Naive thymus-derived CD8-positive, alpha-beta T cell (primary cell): ENCODE measurements at places on chromosomes 2 and 18.

DNA sequence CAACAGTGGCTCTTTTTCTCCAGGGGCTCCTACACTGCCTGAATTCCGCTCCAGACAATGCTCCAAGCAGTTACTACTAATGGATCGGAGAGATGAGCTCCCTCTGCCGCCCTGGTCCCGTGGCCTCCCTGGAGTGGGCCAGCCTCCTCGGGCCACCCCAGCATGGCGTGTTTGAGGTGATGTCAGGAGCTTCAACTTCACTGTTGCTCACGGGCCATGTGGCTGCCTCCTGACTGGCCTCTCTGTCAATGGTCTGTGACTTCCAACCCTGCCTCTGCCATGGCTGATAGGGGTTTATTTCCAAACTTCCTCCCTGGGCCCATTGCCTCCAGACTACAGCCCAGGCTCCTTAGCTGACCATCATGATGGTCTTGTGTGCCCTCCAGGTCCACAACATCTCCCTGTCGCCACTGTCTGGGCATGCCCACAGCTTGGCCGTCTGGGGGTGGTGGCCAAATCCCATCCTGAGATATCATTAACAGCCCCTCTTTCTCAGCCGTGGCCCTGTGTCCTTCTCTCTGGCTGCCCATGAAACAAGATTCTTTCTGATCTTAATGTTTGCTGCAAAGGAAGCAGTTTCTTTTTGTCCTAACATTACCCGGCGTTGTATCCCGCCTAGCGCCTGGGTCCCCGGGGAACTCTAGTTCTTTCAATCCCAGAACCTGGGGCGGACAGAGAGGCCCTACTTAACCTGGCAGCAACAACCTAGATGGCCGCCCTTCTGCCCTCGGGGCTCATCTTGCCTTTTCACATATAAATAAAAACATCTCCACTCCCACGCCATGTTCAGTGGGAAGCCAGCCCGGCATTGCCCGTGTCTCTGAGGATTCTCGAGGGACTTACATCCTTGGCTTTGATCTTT, 38.1 kb downstream of the ATOH8 start:
- H3K27ac ChIP-seq, result no peak overlapping the region
- no peaks in the 10 kb centered on the region for H3K36me3 ChIP-seq
- H3K4me1 ChIP-seq, result no peaks in the 10 kb centered on the region
- no peak overlapping the region for H3K4me3 ChIP-seq

DNA sequence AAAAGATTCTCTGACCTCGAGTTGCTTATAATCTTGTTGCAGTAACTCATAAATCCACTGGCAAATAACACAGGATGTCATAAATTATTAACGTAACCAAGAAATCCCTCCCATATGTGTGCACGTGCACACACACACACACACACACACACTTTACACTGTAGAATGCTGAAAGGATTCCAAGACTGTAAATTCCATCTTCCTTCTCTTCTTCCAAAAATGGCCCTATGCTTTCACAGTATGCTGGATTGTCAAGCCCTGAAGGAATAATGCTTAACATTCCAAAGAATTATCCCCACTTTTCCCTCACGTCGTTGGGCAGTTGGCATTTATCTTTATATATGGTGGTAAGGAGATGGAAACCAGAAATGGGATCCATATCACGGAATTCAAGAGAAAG, 117.5 kb upstream of the CRIM1 start:
- peaks cover 56% of the 10 kb centered on the region for H3K4me1 ChIP-seq
- H3K27ac ChIP-seq, result no peak overlapping the region
- H3K27me3 ChIP-seq, result peaks cover 7% of the 10 kb centered on the region

DNA sequence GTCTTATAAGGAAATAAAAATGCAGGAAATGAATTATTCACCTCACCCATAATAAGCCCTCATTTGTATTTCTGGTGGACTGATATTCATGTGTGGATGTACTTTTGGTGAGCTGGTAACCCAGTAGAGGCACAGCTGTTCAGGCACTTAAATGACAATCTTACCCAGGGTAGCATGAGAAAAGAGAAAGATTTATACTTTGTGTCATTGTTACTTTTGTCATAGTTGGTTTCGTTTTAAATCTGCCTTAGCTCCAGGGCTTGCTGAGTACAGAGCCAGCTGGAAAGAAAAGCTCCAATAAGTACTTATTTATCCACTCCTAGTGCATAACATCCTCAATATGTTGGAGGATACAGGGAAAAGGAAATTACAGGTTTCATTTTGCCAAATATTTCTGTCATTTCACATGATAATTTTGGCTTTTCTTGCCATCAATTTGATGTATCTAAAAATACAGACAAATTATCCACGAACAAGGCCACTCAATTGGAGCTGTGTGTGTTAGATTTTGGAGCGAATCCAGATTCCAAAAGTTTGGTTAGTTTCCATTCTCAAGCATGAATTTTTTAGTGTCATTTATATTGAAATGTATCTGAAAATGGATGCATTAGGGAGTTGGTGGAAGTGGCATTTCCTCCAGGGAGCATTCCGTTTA, 1276.1 kb upstream of the FAM98A start:
- DNase-seq, result no peak
- H3K27ac ChIP-seq, result no peak overlapping the region
- no peaks in the 10 kb centered on the region for H3K4me1 ChIP-seq
- no peaks in the 10 kb centered on the region for H3K27me3 ChIP-seq

DNA sequence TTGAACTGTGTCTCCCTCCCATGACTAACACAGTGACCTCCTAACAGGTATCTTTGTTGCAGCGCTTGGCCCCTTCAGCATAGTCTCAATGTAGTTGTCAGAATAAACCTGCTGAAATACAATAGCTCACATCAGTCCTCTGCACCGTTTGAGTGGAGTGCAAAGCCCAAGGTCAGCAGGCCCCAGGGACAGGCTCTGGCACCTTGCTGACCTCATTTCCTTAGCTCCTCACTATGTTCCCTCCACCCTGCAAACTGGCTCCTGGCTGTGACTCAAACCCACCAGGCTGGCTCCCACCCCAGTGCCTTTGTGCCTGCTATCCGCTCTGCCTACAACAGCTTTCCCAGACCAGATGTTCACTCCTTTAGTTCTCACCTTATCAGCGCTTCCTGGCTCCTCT, 146.7 kb downstream of the LRATD1 start:
- H3K27ac ChIP-seq, result no peak overlapping the region
- no peaks in the 10 kb centered on the region for H3K36me3 ChIP-seq
- H3K4me3 ChIP-seq, result no peak overlapping the region
- no peaks in the 10 kb centered on the region for H3K4me1 ChIP-seq

- H3K27ac ChIP-seq, result no peak overlapping the region
- H3K4me3 ChIP-seq, result no peak overlapping the region
- H3K4me1 ChIP-seq, result peaks cover 4% of the 10 kb centered on the region
- no peaks in the 10 kb centered on the region for H3K27me3 ChIP-seq
Measured at GRCh38 chr2:39786761-39787522, 7.9 kb upstream of the THUMPD2 start.

DNA sequence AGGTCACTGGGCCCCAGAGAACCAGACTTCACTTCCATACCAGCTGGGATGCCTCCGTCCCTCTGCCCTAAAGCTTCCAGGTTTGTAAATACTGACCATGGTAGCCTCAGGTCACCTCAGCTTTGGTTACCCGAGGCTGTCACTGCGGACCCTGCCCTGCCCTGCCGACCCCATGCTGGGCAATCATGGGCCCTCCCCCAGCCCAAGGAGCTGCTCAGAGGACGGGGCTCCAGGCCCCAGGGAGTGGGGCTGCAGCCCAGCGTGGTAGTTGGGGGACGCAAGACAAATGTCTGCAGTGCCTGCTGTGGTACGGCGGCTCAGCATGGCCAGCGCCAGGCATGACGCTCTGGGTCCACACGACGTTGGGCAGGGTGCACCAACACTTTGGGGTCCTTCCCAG, 25.3 kb downstream of the RAMP1 start:
- no peaks in the 10 kb centered on the region for H3K27me3 ChIP-seq
- no peak overlapping the region for H3K27ac ChIP-seq
- H3K4me1 ChIP-seq, result no peaks in the 10 kb centered on the region
- no peaks in the 10 kb centered on the region for H3K36me3 ChIP-seq

- H3K27me3 ChIP-seq, result peaks cover 26% of the 10 kb centered on the region
- H3K4me3 ChIP-seq, result no peak overlapping the region
- H3K27ac ChIP-seq, result no peak overlapping the region
- DNase-seq, result no peak
Measured at GRCh38 chr2:14634182-14634488, 1.6 kb downstream of the LRATD1 start.

DNA sequence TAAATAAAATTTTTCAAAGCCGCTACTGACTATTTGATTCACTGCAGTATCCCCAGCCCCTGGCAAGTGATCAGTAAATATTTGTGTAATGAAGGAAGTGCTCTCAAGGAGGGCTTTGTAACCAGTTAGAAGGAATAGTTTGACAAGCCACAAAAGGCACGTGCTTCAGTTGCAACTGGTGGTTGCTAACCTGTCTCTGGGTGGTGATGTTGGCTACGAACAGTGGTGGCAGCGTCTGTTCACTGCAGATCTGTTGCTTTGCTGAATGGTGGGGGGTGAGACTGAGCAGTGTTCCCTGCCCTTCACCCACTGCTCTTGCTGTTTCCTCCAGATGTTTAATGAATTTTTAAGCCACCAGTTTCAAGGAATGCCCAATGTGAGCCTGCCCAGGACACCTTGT, 73.9 kb upstream of the SIX2 start:
- H3K27ac ChIP-seq, result no peak overlapping the region
- peaks cover 7% of the 10 kb centered on the region for H3K27me3 ChIP-seq
- no peaks in the 10 kb centered on the region for H3K36me3 ChIP-seq
- H3K4me3 ChIP-seq, result no peak overlapping the region
- DNase-seq, result no peak

GRCh38 chr2:9228781-9229469, 22.3 kb downstream of the ASAP2 start:
- H3K27ac ChIP-seq, result no peak overlapping the region
- H3K4me3 ChIP-seq, result no peak overlapping the region
- H3K4me1 ChIP-seq, result peaks cover 3% of the 10 kb centered on the region
- H3K36me3 ChIP-seq, result no peaks in the 10 kb centered on the region

DNA sequence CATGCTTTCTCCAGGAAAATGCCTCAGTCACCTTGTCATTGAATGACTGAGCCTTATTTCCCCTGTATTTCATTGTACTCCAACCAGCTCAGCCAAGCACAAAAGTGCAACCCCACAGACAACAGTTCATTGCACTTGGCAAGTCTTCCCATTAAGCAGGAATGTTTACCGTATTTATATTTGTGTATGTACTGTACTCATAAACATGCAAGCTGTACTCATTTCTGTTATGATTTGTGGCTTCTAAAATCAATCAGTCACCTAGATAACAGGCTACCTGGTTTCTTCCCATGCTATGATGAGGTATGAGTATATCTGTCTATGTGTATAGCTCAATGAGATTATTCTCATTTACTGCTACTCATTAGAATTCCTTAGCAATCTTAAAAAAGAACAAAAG, 505.5 kb upstream of the FAM98A start:
- H3K27me3 ChIP-seq, result peaks cover 6% of the 10 kb centered on the region
- no peak overlapping the region for H3K27ac ChIP-seq
- no peaks in the 10 kb centered on the region for H3K4me1 ChIP-seq

- H3K4me3 ChIP-seq, result no peak overlapping the region
- DNase-seq, result no peak
- H3K4me1 ChIP-seq, result no peaks in the 10 kb centered on the region
- no peaks in the 10 kb centered on the region for H3K36me3 ChIP-seq
- H3K27ac ChIP-seq, result no peak overlapping the region
Measured at GRCh38 chr18:78785706-78786105, 193.9 kb upstream of the SALL3 start.

GRCh38 chr18:4734021-4734420, 278.9 kb upstream of the DLGAP1 start:
- H3K36me3 ChIP-seq, result no peaks in the 10 kb centered on the region
- H3K27me3 ChIP-seq, result no peaks in the 10 kb centered on the region
- H3K27ac ChIP-seq, result no peak overlapping the region

DNA sequence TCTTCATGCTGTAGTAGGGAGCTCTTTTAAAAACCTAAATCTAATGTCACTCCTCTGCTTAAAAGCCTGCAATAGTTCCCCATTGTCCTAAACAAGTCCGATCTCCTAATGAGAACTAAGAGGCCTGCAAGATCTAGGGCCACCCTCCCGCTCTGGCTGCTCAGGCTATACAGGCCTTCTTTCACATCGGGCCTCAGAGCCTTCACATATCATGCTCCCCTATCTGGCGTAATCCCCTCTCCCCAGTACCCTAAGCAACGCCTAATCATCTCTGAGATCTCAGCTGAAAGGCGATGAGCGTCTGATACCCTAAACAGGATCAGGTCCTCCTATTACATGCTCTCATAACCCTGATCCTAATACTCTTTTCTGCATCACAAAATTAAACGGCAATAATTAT, 1.9 kb downstream of the MAP4K3 start:
- DNase-seq, result no peak
- no peaks in the 10 kb centered on the region for H3K27me3 ChIP-seq
- H3K4me3 ChIP-seq, result peak overlapping the region; percentile 95
- H3K36me3 ChIP-seq, result no peaks in the 10 kb centered on the region

DNA sequence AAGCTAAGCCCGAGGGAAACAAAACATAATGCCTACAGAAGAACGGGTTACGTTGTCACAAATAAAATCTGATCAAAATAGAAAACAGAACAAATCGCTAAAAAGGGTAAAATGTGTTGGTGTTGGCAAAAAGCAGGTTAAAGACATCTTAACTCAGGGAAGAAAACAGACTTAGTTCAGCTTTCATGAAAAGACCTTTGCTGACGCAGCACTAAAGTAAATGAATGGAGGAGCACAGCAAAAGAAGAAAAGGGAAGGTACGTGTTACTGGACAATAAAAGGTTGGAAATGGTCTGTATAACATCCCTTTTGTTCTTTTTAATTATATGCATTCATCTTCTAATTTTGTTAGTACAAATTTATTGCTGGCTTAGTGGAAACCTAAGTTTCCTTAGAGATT, 117.4 kb upstream of the DSEL start:
- H3K4me3 ChIP-seq, result no peak overlapping the region
- peaks cover 2% of the 10 kb centered on the region for H3K27me3 ChIP-seq
- no peak overlapping the region for H3K27ac ChIP-seq
- H3K4me1 ChIP-seq, result no peaks in the 10 kb centered on the region

GRCh38 chr2:52077159-52077558, 1045.2 kb upstream of the NRXN1 start:
- H3K36me3 ChIP-seq, result no peaks in the 10 kb centered on the region
- no peaks in the 10 kb centered on the region for H3K27me3 ChIP-seq
- no peak for DNase-seq
- no peak overlapping the region for H3K4me3 ChIP-seq
- H3K4me1 ChIP-seq, result no peaks in the 10 kb centered on the region

DNA sequence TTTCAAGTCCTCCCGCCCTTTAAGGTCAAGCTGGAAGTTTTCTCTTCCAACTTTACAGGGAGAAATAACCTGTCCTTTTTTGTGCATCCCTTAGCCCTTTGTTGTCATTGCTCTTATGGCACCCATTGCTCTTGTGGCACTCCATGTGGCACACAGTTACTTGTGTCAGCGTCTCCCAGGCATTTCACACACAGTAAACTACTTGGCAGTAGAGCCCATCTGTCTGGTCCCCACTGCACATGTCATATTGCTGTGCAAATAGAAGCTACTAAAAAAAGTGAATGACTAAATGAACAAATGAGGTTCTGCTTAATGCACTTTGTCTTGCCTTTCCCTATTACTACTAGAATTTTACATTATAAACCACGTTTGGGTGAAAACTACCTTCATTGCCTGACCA, 149.3 kb downstream of the EML6 start:
- H3K36me3 ChIP-seq, result no peaks in the 10 kb centered on the region
- H3K27ac ChIP-seq, result no peak overlapping the region
- peaks cover 2% of the 10 kb centered on the region for H3K4me1 ChIP-seq
- no peaks in the 10 kb centered on the region for H3K27me3 ChIP-seq
- DNase-seq, result no peak
- no peak overlapping the region for H3K4me3 ChIP-seq

GRCh38 chr2:98295721-98296414, 50.4 kb upstream of the CNGA3 start:
- H3K4me3 ChIP-seq, result no peak overlapping the region
- H3K36me3 ChIP-seq, result no peaks in the 10 kb centered on the region
- H3K4me1 ChIP-seq, result no peaks in the 10 kb centered on the region
- no peak for DNase-seq
- no peak overlapping the region for H3K27ac ChIP-seq
- H3K27me3 ChIP-seq, result peaks cover 14% of the 10 kb centered on the region
